NCI-H146 (cell line): ENCODE measurements at places on chromosomes 2 and 18.

DNA sequence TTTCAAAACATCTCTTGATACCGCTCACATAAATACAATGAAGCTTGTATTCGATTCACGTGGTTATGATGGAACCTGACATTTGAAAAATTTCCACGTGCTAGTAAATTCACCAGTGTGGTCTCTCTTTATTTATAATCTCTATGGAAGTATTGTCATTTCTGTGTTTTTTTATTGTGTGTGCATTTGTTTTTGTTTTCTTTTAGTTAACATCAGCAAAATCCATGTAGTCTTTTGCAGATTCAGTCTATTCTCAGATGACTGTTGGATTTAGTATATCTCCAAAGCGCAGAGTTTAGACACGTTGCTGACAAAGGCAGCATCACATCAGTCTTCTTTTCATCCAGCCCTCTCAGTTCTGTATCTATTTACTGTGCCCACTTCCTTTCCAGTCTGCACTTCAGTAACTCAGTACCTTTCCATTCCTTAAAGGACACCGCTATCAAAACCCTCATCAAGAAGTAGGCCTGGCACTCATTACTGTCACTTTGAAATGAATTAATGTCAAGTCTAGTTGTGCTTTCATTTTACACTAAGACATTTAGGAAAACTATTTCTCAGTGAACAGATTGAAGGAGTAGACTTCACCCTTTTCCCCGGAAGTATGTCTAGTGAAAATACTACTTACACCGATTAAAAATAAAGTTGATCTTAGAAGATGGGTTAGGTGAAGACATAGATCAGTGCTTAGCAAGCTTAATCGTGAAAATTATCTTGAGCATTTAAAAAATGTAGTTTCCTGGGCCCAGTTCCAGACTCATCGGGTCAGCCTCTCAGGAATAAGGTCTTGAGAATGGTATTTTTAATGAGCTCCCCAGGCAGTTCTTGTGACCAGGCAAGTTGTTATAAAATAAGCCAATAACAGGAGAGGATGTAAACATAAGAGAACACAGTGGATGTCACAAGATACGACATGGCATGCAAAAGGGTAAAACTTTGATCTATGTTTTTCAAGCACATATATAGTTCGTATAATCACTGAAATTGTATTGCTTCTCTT is 506.8 kb upstream of the ZEB2 start:
- DNase-seq, result no peak

GRCh38 chr2:238505119-238505891 is 78.6 kb downstream of the ASB1 start:
- DNase-seq, result no peak

DNA sequence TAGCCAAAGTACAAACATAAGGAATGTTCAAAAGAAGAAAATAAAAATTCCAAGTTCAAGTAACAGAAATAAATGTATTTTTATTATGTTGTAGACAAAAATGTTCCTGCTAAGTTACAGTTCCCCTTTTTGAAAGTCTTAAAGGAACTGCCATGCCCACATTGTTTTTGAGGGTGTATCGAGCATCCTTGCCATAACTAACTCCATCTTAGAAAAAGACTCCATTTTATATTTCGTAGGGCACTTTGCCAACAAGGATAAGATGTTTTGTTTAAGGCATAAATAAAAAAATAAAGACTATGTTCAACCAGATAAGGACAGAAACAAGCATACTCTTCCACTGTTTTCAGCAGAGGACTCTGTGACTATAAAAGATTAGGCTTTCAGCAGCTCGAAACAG is 67.3 kb downstream of the TMEM237 start:
- no peak for DNase-seq

DNA sequence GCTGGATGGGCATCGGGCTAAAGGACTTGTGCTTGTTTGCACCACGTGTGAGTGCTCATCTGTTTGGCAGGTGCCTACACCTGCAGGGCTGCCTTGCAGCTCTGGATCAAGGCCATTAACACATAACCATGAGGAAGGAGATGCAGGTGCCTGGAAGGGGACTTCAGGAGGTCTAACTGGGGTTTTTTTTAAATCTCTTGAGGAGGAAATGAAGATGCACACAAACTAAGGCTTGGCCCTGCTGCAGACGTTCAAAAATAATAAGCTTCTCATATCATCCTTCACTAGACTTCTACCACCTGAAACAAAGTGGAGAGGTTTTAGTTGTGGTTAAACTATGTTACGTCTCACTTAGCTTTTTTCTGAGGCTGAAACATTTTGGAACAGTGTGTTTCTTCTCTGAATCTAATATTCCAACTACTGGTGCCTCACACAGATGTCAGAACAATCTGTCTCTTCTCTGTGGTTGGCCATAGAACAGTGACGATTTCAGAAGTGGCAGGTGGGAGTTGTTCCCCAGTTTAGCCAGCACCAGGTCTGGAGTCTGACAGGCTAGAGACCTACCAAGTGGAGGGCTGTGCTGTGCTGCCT is 36.5 kb downstream of the BCL2L11 start:
- DNase-seq, result peak; percentile 68

GRCh38 chr2:79235135-79235534 is 75.6 kb upstream of the REG3A start:
- DNase-seq, result no peak

GRCh38 chr2:120299561-120299960 is 46.4 kb upstream of the INHBB start:
- no peak for DNase-seq

GRCh38 chr2:153197402-153198386 is 280.9 kb downstream of the RPRM start:
- no peak for DNase-seq

- DNase-seq, result no peak
Observed at GRCh38 chr2:201523506-201523905, 72.0 kb downstream of the STRADB start.

- no peak for DNase-seq
Observed at GRCh38 chr2:187009483-187010239, 160.7 kb upstream of the ZSWIM2 start.

DNA sequence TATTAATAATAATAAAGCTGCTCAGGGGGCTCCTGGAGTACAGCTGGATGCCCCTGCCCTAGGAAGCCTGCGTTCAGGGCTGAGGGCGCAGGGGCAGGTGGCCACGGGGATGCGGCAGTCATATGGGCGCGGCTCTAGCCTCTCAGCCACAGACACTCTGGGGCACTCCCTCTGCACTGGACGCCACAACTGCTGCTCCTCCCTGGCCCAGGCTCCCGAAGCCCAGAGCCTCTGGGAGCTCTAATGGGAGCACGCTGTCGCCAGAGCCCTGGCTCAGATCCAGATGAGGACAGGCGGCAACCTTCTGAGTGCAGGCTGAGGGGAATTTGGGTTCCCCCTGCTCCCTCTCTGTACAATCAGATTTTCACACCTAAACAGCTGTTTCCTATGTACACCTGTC is 93.6 kb downstream of the MTCL1 start:
- DNase-seq, result no peak

- DNase-seq, result no peak
Observed at GRCh38 chr2:23361152-23361551, 23.8 kb upstream of the KLHL29 start.

DNA sequence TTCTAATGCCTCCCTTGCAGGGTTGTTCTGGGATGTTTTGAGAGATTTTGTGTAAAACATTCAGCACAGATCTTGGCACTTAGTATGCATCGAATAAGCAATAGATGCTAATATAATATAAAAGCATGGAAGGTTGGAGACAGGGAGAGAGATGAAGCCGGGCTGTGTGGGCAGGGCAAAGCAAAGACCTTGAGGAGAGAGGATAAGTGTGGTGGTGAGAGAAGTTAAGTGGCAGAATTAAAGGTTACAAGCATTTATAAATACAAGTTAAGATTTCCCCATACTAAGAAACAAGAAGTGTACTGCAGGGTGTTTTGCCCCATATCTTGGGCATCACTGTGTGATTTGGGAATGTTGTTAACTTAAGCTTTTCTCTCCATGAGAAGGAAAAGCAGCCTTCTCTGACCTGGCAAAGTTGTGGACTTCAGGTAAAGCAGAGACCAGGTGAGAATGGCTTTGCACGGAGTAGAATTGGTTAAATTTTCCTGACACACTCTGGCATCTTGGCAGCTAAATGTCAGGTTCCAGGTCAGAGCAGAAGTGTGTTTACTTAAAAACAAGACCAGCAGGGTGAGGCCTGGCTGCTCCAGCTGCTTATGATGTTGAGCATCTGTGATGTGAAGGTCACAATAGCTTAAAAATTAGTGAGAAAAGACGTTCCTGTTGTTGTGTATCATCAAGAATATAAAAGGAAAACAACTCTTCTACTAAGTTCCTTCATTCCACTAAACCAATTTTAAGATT is 288.5 kb upstream of the HNMT start:
- no peak for DNase-seq

- DNase-seq, result no peak
Observed at GRCh38 chr18:32621034-32621433, 150.4 kb upstream of the GAREM1 start.

GRCh38 chr2:129585760-129586159 is 393.7 kb upstream of the RAB6C start:
- no peak for DNase-seq

DNA sequence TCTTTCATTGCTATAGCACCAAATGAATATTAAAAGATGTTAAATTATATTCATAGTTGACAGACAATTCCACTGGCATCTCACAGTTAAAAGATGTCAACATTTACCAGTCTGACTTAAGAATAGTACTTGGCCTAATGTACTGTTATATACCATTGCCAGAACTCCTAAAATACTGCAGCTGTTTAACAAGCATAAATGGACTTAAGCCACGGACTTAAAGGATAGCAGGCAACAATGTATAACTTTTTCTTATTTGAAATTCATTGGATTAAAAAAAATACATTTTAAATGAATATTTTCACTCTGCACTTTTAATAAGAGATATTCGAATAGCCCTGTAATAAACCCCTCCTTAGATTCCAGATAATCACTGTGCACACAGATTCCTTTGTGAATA is 3.8 kb downstream of the TCF4 start:
- no peak for DNase-seq

DNA sequence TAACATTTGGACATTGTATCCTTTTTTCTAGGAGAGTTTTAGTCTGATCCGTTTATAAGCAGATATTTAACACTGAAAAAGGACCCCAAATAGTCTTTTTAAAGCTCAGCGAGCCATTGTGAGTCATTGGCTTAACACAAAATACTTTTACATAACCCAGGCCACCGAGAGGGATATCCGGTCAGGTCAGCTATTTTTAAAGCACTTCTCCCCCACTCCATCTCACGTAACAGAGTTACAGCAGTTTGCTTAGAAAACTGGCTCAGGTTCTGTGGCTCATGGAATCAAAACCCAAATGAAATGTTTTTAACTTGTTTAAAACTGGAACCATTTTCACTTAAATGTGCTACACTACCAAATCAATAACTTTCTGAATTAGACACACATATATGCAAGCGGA is 23.9 kb downstream of the COL4A3 start:
- no peak for DNase-seq

DNA sequence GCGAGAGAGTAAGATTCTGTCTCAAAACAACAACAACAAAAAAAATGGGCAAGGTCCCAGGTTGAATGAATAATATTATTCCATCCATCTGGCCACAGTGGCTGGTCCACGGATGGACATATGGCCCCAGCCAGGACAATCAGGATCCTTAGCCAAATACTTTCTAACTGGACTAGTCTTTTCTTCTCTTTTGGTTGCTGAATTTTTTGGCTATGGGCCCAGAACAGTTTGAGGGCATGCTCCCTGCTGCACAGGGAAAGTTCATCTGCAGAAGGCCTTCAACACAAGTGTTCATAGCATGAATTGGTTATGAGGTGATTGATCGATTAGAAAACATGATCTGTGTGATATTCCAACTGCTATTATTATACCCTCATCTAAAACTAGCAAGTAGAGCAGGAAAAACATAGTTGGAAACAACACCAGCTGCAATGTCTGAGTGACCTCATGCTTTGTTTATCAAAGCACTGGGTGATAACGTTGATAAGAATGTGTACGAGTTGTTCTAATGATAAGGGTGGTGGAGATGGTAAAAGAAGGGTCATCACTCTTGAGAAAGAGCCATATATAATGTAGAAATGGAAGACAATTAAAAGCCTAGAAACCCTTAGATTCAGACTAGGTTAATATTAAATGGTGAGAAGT is 47.8 kb upstream of the RNF103 start:
- DNase-seq, result peak; percentile 49

DNA sequence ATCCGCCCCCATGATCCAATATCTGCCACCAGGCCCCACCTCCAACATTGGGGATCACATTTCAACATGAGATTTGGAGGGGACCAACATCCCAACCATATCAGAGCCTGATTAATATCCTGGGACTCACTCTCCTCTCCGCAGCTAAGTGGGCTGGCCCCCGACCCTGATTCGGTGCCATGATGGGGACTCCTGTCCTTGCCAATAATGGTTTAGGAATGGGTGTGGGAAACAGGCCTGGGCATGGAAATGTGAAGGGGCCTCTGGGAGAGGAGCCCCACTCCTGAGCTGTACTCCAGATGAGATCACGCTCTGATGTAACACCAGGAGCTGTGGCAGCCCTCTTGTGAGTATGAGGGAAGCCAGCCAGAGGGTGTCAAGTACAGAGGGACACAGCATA is 77.3 kb upstream of the SMAD7 start:
- no peak for DNase-seq

DNA sequence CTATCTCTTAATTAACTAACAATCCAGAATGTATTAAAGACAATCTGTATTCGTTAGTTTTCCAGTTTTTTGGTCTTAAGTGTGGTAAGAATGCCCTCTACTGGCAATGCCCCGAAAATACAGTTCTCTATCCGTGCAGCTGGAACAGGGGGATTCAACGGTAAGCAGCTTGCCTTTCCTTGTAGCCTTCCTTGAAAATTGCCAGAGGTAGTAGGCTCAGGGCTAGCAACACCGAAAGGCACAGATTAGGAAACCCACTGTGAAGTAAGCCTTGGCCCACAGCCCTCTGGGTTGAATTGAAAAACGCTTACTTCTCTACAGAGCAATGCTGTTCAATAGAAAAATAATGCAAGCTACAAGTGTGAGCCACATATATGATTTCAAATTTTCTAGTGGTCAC is 17.1 kb upstream of the VPS4B start:
- DNase-seq, result peak; percentile 74

DNA sequence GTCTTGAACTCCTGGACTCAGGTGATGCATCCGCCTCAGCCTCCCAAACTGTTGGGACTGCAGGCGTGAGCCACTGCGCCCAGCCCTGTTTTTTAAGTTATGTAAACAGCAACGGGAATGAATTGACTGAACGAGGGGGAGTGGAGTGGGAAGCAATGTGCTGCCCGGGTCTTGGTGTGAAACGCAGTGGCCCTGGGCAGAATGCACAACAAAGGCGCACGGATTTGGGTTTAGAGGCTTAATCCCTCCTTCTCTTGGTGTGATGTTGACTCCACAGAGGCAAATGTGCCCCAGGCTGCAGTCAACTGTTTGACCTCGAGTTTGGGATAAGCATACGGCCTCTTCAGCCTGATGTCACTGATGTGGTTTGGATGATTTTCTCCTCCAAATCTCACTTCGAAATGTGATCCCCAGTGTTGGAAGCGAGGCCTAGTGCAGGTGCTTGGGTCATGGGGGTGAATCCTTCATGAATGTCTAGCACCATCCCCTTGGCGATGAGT is 97.4 kb downstream of the AGAP1 start:
- no peak for DNase-seq
